Amniotic epithelial cell (primary cell): ENCODE measurements at places on chromosomes 1 and 21.
A peak's percentile ranks its signal among the peaks of the same experiment; 100 is the strongest.

- no peak for DNase-seq
Measured at GRCh38 chr21:32240851-32241687, 37.8 kb downstream of the MIS18A start.

GRCh38 chr1:186155594-186155993 is 219.5 kb downstream of the TPR start:
- DNase-seq = peak; percentile 73

- DNase-seq = no peak
Measured at GRCh38 chr1:48043622-48044021, 46.4 kb upstream of the TRABD2B start.

DNA sequence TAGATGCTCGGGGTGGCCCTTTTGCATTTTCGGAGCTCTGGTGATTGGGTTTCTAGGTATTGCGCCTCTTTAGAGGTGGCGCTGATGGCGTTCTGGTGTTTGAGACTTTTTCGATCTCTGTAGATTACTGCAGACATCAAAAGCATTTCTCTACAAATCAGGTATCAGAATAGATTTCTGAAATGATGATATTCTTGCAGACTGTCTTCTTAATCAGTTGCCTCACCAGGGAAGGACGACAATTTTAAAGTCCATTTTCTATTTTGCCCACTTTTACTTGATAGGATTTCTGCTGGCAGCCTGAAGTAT is 65.2 kb upstream of the VAMP3 start:
- no peak for DNase-seq

DNA sequence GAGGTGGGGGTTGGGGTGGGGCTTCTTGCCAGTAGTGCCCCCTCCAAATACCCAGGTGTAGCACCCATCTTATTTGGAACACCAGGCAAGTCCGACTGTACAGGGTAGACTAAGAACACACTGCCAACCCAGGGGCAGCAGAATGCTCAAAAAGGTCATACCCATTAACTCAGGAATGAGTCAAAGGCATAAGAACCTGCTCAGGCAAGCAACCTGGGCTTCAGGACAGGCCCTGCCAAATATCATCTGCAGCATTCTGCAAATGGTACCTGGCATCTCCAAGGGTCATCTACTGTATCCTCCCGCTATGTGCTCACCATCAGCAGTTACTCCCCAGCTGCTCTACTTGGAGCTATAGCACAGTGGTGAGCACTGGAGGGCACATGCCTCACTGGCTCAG is 19.4 kb downstream of the PEA15 start:
- no peak for DNase-seq

GRCh38 chr1:203126151-203126865 is 1.2 kb upstream of the ADORA1 start:
- DNase-seq = peak; percentile 29

GRCh38 chr1:154695985-154696384 is 88.0 kb upstream of the ADAR start:
- no peak for DNase-seq

DNA sequence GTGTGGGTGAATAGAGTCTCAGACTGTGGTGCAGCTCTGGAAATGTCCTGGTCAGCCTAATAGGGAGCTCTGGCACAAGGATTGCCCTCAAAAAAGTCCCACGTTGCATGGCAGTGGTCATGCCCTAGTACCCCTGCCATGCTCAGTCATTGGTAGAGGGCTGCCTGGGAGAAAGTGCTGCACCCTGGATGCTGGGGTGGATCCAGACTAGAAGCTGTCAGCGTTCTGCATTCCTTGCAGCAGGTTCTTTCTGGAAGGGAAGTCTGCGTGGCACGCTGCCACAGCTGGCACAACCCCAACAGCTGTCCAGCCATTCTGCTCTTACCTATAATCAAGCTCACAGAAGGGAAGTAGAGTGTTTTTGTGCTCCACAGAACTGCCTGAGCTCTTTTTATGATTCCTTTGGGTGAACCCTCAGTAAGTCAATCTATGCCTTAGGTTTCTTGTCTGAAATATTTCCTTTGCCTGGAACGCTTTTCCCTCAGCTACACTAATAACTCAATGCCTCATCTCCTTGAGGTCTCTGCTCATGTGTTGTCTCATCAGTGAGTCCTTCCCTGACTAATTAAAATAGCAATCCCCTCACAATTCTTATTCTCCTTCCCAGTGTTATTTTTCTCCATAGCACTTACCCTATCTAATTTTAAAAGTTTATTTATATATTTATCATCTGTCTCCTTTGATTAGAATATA is 61.5 kb upstream of the JAK1 start:
- peak; percentile 11 for DNase-seq

GRCh38 chr1:82463951-82464350 is 663.2 kb downstream of the ADGRL2 start:
- no peak for DNase-seq

DNA sequence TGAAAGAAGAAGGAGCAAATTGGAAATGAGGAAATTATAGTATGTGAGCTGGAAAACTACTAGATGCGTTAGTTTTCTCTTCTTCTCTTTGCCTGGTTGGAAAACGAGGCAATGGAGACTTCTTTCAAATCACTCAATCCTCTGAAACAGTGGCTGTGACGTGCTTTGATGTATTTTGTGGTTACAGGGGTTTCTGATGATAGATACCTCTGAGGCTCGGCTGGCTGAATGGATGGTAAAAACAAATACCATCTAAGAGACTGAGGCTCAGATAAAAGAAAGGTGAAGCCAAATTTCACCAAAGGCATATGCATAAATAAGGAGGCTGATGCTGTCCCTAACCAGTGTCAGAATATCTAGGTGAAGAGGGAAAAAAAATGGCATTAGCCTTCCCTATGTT is 15.1 kb downstream of the MAB21L3 start:
- DNase-seq = no peak

DNA sequence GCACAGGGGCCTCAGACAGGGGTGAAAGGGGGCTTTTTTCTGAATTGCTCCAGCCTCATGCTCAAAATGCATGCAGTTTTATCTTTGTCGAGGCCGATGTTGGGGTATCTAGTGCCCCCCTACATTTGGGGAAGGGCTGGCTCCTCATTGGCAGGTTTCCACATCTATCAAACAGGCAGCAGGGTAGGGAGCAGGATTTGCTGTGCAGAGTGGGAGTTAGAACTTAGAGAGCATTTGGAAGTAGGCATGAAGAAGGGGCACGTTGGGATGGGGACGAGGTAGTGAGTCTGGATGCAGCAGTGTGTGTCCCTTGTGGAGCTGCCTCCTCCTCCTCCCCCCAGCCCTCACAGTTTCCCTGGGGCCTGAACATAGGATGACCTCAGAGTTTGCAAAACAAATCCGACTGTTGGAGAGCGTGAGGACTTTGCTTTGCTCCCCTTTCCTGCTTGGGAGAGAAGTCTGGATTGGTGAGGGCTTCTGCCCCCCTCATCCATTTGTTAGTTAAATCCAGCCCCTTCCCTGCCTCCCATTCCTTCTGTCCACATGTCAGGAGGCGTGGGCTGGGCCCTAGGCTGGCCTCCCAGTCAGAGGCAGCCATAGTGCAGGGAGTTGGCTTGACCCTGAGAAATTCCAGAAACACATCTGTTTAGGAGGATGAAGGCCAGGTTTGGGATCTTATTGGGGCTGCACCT is 36.9 kb upstream of the GPR37L1 start:
- DNase-seq = peak; percentile 31

DNA sequence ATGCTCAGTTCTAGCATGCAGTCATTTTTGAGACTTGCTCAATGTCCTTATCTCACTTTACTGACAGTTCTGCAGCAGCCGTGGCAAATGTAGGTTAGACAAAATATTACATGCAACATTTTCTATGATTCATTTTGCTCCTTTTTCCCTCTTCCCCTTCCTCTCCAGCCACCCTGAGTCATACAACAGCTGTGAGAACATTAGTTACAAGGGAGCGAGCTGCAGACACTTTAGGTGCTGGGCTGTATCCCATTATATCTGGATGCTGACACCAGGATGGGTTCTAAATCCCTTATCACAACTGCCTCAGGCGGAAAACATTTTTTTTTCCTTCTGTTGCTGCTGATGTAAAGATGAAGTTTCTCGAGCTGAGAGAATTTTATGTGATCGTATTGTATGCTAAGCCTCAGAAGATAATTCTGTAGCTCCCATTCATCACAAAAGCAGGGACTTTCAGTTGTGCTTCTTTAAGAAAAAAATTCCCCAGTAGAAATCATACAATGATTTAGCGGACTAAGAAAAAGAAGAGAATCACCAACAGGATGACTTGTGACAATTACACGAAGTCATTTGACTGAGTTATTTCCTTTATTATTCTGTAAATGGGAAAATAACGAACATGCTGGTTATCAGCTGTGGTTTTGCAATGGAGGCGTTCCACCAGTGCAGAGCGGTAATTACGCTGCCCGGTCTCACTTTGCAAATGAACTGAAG is 345.0 kb downstream of the DISC1 start:
- DNase-seq = peak; percentile 87

DNA sequence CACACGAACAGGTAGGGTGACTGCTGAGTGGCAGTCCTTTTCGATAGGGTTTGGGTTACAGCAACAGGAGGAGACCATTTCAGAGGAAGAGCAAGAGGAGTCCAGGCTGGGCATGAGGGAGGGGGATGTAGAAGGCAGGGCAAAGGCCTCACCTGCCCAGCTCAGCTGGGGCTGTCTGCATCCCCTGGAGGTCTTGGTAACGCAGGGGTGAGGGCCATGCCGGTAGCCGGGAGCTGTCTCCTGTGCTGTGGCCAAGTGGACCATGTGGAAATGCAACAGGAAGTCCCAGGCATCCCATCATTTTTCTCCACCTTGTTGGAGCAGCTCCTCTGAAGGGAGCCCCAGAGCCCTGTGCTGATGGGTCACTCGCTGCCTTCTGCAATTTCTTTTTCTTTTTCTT is 105.4 kb upstream of the C1orf174 start:
- DNase-seq = no peak

GRCh38 chr1:66596191-66596590 is 62.2 kb downstream of the SGIP1 start:
- no peak for DNase-seq

GRCh38 chr1:12505639-12506280 is 112.2 kb downstream of the DHRS3 start:
- no peak for DNase-seq

DNA sequence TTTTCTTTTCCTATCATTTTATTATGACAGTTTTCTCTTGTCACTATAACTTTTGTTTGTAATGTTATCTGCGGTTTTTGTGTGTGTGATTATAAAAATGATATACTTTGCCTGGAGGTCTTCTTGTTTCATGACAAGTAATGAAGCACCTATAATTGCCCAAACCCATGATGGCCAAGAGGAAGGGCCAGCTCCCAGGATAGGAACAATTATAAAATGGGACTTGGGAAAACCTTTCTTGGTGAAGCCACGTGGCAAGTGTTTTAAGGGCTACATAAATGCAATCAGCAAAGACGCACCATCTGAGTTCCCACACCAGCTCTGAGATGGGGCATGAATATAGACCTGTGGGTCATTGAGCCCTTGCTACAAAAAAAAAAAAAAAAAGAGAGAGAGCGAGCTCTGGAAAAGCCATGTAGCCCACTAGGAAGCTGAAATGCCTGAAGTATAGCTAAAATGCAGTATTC is 462.6 kb upstream of the RUNX1 start:
- DNase-seq = peak; percentile 56

DNA sequence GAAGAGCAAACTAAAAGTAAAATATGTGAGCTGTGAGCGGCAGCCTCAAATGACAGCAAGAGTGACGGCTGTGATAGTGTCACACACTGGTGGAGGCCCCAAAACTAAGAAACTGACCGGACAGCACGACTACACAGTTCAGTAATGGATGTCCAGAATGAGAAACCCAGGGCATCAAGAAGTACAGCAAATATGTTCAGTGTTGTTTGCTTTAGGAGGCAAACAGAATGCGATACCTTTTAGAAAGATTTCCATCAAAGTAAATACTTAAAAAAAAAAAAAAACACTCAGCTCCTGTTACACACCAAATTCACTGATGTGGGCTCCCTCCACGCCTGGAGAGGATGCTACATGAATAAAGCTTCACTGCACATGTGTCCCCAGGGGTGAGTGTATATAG is 1.1 kb upstream of the PKP1 start:
- DNase-seq = no peak

DNA sequence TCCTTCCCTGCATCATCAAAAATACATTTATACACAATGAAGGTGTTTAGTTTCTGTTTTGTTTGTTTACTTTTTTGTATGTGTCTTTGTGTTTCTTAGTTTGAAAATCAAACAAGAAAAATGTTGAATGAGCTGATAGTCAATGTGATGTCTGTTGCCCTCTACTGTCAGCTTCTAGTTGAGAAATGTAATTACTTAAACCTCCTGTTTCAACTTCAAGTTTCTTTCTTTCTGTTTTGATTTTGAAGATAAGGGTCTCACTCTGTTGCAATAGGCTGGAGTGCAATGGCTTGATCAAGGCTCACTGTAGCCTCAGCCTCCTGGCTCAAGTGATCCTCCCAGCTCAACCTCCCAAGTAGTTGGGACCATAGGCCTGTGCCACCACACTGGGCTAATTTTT is 37.5 kb downstream of the SPTA1 start:
- DNase-seq = no peak

- no peak for DNase-seq
Measured at GRCh38 chr1:184352776-184353175, 34.1 kb upstream of the C1orf21 start.

DNA sequence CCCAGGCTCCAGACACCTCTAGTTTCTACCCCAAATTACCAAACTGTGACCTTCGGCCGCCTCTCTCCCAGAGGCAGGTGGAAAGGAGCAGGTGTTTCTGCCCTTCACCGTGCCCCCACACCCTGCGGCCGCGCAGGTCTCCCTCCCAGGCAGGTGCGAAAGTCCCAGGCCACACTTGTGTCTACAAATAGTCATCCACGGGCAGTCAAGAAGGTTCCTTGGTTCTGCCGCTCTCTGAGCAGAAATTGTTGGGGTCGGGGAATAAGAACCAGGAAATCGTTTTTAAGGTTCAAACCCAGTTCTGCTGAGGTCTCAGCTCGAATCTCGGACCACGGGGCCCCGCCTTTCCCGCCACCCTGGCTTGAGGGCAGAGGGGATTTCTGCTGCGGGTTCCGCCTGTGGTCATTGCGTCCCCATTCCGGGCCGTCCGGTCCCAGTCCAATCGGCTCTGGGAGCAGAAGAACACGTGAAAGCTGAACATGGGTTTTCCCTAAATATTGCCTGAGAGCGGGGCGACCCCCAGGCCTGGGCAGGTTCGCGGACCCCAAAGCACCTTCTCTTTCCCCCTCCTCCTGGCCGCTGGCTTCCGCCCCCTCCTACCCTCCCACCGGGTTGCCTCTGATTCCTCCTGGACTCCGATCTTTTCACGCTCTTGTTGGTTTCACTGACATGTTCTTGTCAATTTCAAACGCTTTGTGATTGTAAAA is 1.2 kb upstream of the ATF3 start:
- no peak for DNase-seq

DNA sequence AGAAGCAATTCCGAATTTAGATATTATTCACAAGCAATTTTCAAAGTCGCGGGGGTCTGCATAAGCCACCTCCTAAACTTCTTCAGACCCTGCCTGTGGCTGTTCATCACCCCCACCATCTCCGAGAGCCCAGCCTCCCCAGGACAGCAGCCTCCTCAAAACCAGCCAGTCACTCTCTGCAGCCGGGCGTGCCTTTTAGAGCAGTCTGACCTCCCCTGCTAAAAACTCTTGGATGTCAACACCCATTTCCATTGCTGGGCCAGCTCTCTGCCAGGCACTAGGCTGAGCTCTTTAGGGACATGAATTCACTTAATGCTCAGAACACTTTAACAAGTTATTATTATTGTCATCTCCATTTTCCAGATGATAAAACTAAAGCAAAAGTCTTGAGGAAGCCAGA is 11.7 kb downstream of the ADPRS start:
- DNase-seq = no peak

GRCh38 chr1:234114648-234115307 is 210.3 kb downstream of the SLC35F3 start:
- DNase-seq = peak; percentile 48

- DNase-seq = peak; percentile 79
Measured at GRCh38 chr21:39385299-39386145, 36.6 kb upstream of the HMGN1 start.
